Fibroblast of upper back skin (primary cell): ENCODE measurements at places on chromosomes 5 and 9.

DNA sequence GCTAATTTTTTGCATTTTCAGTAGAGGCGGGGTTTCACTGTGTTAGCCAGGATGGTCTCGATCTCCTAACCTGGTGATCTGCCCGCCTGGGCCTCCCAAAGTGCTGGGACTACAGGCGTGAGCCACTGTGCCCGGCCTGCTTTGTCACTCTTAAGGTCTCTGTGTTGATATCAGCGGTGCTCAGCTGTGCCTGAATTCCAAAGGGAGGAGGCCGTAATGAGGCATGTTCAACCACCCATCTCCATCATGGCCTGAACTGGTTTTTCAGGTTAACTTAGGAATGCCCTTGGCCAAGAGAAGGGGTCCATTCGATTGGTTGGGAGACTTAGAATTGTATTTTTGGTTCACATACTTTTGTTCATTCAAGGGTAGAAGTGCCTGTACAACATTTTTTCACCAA is 22.0 kb downstream of the HSD17B3 start:
- DNase-seq = no peak

DNA sequence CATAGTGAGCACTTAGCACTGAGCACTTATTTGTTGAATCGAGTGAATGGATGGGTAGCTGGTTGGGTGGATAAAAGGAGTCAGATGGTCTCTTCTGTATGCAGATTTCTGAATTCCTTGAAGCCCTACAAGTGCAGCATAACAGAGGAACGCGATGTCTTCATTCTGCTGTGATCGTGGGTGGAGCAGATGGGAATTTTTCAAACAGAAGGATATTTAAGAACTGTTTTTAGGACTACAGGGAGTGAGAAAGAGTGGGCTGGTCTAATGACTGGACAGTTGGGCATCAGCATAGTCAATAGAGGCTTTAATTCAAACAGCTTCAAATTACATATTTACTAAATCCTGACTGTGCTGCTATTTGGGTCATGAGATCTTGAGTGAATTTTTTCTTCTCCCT is 253.2 kb downstream of the CEMIP2 start:
- no peak for DNase-seq

GRCh38 chr9:35981699-35982098 is 23.7 kb upstream of the OR2S2 start:
- no peak for DNase-seq

GRCh38 chr5:94159144-94159543 is 417.7 kb upstream of the POU5F2 start:
- DNase-seq = no peak

- no peak for DNase-seq
Measured at GRCh38 chr5:60841361-60841760, 2.7 kb downstream of the ELOVL7 start.

DNA sequence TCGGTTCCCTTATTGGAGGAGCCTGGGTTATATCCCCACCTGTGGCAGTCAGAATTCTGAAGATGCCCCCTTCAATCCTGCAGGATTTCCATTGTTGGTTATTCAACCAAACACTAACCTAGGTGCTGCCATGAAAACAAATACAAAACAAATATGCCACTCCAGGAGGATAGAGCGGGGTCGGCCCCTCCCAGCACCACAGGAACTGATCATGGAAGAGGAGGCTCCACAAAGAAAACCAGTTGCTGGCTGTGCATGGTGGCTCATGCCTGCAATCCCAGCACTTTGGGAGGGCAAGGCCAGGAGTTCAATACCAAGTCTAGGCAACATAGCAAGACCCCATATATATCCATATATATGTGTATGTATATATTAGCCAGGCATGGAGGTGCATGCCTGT is 13.2 kb upstream of the ADGRD2 start:
- no peak for DNase-seq

GRCh38 chr9:129849901-129850300 is 14.6 kb downstream of the USP20 start:
- DNase-seq = no peak

DNA sequence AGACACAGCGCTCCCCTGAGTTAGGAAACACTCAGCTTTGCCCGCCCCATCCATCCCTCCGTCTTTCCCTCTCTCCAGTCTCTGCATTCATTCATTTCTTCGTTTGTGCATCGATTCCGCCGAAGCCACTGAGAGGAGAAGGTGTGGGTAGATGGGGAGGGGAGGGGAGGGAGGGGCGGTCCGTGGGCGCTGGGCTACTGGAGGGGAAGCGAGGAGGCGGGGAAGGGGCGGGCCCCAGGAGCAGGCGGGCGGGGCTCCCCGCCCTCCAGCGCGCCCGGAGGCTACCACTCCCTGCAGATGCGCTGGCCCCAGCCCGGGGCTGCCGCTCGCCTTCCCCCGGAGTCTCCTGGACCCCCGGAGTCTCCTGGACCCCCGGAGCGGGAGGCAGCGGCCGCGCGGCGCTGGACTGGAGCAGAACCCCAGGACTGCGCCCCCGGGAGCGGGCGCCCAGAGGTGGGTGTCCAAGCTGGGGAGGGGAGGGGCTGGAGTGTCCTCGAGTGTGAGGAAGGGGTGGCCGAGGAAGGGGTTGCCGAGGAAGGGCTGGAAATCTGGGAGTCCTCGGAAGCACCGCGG is 159.5 kb downstream of the C9orf152 start:
- DNase-seq = peak; percentile 79
